ENCODE measurements at places on chromosomes 2 and 18. TPM values are rescaled to one million over a fixed set of nuclear protein-coding genes. Genes with fewer than 3 reads are reported as not detected.

DNA sequence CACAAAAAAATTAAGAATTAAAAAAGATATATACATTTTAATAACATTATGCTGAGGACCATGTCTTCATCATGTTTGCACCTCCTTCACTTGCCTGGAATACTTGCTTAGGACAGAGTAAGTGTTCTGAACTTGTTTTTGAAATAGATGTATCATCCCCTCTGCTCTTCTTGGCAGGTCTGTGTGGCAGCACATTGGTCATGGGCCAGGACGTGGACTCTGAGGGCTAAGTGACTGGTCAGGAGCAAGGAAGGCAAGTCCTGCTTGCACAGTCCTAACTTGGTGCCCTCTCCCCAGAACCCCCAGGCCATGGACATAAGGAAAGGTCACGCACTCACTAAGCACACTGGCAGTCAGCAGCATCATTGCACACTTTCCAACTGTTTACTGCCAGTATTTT, 95.8 kb downstream of the PTPRM start:
- peak; percentile 54 for DNase-seq

Gene RGPD5
- 35.9 TPM for total RNA-seq

Gene ACADL
- 0.73 TPM for total RNA-seq

Gene ALPP
- total RNA-seq, result not detected

GRCh38 chr2:234493796-234494195, 3.1 kb downstream of the ARL4C start:
- DNase-seq, result no peak

Gene C2orf92
- 1.2 TPM for total RNA-seq

DNA sequence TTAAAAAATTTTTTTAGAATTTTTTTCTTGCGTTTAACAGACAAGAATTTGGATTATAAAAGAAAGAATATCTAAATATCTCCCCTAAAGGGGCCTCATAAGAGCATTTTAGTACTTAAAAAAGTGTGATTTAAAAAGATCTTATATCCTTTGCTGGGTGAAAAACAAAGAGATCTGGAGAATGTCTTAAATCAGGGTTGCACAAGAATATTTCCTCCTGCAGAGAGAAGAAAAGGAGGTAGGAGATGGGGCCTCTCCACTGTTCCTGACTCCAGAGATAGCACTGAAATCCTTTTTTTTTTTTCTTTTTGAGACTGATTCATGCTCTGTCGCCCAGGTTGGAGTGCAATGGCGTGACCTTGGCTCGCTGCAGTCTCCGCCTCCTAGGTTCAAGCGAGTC, 68.5 kb upstream of the OSR1 start:
- DNase-seq, result no peak

GRCh38 chr2:239472235-239472775, 71.5 kb upstream of the HDAC4 start:
- no peak for DNase-seq

- DNase-seq, result no peak
Measured at GRCh38 chr2:215826376-215826775, 187.0 kb downstream of the MREG start.

DNA sequence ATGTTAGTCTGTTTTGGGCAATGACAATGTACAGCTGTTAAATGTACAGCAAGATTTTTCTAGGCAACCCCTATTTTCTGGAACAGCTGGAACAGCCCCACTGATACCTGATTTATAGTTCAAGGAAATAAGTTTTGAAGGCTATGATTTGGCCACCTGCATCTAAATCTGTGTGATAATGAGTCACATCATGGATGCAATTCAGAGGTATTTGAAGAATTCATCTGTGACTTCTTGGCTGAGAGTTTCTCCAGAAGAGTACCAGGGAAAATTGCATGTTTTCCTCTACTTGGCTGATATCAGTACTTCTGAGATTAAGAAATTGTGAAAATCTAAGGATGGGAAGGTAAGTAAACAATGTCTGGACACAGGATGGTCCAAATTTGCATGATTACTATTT, 40.7 kb upstream of the NT5C1B start:
- no peak for DNase-seq

DNA sequence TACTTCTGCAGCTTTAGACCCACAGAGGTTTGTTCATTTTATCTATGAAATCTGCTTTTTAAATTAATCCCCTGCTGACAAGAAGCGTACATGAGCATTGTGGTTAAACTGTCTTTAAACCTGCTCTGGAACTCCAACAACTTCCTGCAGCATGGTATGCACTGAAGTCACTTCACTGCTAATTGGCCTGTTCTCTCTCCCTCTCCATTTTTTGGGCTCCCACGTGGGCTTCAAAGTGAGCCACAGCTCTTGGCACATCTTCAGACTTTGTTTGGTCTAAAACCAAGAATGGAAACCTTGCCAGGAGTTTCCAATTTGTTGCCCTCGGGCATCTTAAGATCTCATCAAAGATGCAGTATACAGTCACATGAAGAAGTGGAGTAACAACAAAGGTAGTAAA, 311.4 kb downstream of the LRRTM1 start:
- DNase-seq, result no peak

Gene POU3F3
- total RNA-seq, result not detected

- no peak for DNase-seq
Measured at GRCh38 chr18:70365361-70365760, 76.5 kb downstream of the SOCS6 start.

Gene TP53I3
- 15.4 TPM for total RNA-seq

GRCh38 chr2:197673606-197674005, 1.8 kb downstream of the RFTN2 start:
- DNase-seq, result no peak

GRCh38 chr2:84846741-84847142, 34.1 kb downstream of the TRABD2A start:
- DNase-seq, result no peak

GRCh38 chr18:23570912-23571504, 15.3 kb downstream of the NPC1 start:
- no peak for DNase-seq

Gene PRKAG3
- total RNA-seq, result not detected

DNA sequence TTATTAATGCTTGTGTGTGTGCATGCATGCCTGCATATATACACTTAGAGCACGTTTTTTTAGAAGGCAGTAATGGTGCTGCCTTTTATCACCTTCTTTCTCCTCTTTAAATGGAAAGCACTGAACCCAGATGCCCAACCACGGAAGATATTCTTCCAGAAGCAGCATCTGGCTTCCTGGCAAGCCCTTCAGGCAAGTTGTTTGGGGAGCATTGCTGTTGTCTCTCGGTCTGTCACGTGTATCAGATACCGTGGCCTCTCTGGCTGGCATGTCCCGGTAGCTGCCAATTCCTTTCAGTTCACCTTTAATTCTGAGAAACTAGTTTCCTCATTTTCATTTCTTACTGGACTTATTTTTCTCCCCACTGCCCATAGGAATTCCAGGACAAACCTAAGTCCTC, 587.8 kb downstream of the ARHGAP15 start:
- no peak for DNase-seq

Gene CTAGE1
- not detected for total RNA-seq

Gene GYPC
- 111 TPM for total RNA-seq

Gene ZBTB7C
- 2.6 TPM for total RNA-seq

Gene HOXD13
- total RNA-seq, result not detected

Gene TRIM43
- total RNA-seq, result not detected

Gene HIBCH
- total RNA-seq, result 22.5 TPM

DNA sequence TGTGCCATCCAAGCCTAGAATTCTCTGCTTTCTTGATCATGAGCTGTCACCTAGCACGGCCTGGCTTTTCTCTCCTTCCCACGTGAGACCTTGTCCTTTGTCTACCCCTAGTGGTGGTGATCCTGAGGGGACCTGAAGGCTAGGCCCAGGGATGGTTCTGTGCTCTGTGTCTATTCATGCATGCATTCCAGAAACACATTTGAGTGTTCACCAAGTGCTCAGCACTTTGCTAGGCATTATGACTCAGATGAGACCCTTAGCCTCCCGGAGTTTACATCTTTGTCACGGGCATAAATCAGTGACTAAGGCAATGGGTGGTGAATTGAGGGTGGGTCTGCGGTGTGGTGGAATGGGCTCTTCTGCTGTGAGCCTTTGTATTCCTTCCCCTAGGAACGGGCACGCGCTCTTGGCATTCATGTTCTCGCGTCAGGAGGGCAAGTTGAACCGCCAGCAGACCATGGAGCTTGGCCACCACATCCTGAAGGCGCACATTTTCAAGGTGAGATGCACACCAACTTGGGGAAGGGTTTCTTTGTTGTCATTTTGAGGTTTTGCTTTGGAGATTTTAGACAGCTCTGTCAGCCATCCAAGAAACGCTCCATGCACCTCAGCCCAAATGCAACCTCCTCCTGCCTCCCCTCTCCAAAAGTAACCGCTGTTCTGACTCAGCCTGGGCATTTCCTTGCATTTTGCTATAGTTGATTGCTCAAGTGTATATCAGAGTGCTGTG, 100.9 kb downstream of the WDSUB1 start:
- no peak for DNase-seq

DNA sequence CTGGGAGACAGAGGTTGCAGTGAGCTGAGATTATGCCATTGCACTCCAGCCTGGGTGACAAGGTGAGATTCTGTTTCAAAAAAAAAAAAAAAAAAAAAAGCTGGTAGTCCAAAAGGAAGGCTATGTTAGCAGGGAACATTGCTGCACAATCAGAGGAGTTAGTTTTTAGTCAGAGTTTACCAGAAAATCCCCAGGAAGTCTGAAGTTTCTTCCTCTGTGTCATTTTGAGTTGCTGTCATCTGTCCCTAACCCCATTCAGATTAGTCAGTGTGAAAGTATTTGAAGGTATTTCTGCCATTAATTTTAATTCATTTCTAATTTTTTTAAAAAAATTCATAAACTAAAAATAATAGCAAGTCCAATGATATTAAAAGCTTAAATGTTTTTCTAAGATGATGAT, 33.5 kb upstream of the CERS6 start:
- DNase-seq, result no peak

DNA sequence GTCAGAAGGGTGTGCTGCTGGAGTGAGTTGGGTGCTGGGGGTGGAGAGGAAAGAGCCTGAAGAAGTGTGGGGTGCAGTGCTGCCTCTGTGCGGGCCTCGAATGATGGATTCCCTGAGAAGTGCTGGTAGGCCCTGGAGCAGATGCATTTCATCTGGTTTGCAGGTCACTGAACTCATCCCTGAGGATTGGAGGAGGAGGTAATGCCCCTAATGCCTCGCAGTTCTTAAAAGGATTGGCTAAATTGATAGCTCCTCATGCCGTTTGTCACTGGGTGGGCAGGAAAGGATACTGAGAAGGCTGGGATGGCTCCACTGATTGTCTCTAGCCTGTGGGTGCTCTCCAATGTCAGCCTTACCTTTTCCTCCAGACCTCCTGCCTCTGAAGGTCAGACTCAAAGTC, 74.1 kb downstream of the CTIF start:
- peak; percentile 2 for DNase-seq

- DNase-seq, result no peak
Measured at GRCh38 chr18:22332590-22332989, 85.1 kb downstream of the CTAGE1 start.

Gene DSG4
- total RNA-seq, result not detected

GRCh38 chr18:14086458-14087231, 45.6 kb downstream of the ZNF519 start:
- DNase-seq, result no peak

DNA sequence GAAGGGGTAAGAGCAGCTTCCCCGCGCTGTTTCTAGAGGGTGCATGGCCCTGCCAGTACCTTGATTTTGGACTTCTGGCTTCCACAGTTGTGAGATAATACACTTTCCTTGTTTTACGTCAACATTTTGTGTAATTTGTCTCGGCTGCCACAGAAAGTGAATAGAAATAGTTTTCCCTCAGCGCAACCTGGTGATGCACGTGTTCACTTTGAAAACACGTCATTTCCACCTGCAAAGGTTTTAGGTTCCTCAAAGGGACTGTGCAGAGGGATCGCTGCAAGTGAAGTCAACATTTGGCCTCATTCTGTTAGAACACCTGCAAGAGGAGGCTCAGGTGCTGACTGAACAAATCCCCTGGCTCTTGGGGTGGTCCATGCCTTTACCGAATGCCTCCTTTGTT, 71.7 kb downstream of the LONRF2 start:
- DNase-seq, result no peak

DNA sequence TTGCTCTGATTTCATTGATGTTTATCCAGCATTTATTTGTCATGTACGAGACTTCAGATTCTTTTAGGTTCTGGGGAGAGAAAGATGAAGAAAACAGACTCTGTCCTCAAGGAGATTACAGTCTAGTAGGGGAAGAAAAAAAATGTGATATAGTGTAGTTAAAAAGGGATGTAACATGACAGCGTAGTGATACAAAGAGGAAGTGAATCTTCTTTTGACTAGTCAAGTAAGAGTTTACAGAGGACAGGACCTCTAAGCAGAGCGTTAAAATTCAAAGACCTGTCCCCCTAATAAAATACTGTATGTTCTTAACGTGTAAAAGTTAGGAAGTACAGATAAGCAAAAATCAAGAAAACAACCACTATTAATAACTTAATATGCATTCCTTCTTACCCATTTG, 47.7 kb downstream of the NCOA1 start:
- no peak for DNase-seq

DNA sequence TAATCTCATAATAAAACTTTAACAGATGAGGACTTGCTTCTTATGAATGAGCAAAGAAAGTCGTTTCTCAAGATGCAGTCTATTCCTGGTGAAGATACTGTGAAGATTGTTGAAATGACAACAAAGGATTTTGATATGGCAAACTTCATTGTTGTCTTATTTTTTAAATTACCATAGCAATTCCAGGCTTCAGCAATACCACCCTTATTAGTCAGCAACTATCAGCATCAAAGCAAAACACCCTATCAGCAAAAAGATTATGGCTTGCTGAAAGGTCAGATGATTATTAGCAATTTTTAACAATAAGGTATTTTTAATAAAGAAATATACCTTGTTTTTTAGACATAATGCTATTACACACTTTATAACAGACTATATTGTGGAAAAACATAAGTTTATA, 88.3 kb downstream of the COL5A2 start:
- no peak for DNase-seq

Gene UGT1A5
- total RNA-seq, result not detected

DNA sequence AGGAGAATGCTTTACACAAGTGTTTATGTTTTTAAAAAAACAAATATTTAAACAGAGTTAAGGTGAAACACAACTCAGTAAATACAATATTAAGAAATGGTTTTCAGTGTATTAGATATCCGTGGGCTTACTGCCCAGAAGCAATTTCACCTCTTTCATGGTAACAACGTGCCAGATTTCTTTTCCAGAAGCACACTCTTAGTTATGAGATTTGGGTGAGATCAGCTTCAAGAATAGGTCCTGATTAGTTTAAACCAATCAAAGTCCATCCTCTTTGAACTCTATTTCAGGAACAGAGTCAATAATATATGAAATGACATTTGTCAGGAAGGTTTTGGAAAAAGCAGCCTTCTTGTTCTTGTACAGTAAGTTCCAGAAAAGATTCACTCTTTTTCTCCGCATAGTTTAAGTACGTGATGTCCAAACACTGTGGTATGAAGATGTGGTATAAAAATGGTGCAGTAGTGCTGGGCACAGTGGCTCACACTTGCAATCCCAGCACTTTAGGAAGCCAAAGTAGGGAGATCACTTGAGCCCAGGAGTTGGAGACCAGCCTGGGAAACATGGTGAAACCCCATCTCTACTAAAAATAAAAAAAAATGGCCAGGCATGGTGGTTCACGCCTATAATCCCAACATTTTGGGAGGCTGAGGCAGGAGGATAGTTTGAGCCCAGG, 14.7 kb downstream of the USP34 start:
- no peak for DNase-seq
